Hematopoietic multipotent progenitor cell treated with erythropoietin and hydrocortisone succinate and interleukin-3 and kit ligand, for 6 days (in vitro differentiated cells): ENCODE measurements at places on chromosomes 3 and 15.
A peak's percentile ranks its signal among the peaks of the same experiment; 100 is the strongest.

GRCh38 chr3:122030381-122031122 lies 8.5 kb upstream of the ILDR1 start:
- DNase-seq, result peak; percentile 42

DNA sequence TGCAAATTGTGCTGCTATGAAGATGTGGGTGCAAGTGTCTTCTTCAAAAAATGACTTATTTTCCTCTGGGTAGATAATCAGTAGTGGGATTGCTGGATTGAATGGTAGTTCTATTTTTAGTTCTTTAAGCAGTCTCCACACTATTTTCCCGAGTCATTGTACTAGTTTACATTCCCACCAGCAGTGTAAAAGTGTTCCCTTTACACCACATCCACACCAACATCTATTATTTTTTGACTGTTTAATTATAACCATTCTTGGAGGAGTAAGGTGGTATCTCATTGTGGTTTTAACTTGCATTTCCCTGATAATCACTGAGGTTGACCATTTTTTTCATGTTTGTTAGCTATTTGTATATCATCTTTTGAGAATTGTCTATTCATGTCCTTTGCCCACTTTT lies 19.7 kb upstream of the PSMD6 start:
- no peak for DNase-seq

- no peak for DNase-seq
Observed at GRCh38 chr3:128280481-128281052, 127.3 kb downstream of the EEFSEC start.

GRCh38 chr3:127485396-127486170 lies 105.0 kb downstream of the TPRA1 start:
- DNase-seq, result no peak

DNA sequence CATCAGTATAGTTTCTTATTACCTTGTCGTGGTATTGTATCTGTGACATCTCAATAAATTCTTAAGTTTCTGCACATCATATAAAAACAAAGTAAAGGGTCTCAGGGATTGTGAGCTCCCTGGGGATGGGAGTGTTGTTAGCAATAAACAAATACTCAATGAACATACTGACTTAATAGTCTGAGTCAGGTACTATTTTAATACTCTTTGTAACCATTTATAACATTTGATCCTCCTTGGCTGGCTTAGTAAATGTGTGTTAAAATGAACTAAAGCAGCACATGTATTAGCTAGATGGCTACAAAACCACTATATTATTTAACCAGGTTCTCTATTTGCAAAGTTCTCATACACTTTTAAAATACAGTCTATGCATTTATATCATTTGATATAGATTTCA lies 1.8 kb downstream of the ICE2 start:
- DNase-seq, result no peak
